KBM-7 (cell line): ENCODE measurements at places on chromosomes 11 and 22.

- DNase-seq, result no peak
These were observed 691.1 kb downstream of the METTL15 start for GRCh38 chr11:28799316-28799715.

DNA sequence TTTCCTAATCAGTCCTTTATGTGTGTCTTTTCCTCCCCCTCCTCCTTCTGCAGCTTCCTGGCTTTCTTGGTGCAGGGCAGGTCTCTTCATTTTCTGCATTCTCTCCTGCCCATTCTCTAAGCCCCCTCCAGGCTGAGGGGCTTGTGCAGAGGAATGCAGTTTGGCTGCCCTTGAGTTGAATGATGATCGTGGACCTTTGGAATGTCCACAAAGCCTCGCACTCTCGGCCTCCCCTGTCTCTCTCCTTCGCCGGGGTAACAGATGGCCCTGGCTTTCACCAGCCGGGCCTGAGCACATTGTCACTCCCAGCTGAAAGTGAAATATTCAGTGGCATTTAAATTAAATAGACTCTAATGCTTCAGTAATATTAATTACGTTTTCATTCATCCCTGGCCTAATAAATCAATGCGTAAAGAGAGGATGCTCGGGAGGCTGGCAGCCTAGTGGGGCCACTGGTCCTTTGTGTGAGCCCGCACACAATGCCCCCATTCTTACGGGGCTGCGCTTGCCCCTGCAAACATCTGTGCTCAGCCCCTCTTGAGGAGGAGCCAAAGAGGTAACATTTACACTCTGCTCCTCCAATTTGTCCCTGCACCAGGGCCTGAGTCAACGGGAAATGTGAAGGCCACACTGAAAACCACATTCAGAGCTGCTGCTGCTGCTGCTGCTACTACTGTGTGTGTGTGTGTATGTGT, 64.9 kb upstream of the PAX6 start:
- no peak for DNase-seq

DNA sequence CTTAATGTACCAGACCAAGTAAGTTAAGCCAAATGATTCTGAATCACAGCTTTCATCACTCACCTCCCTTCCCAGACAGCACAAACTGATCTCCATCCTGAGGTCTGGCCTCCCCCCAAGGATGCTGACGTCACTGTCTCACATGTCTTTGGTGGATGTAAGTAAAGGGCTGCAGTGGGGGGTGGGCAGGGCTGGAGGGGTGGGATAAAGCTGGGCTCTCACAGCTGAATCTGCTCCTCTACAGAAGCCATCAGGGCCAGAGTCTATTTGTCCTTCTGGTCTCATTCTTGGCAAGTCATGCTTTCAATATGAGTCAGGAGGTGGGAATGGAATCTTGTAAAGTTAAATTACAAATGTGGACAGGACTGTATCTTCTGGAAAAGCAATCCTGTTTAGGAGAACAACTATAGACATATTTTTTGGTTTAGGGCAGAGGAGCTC, 32.7 kb downstream of the P4HA3 start:
- no peak for DNase-seq

- no peak for DNase-seq
These were observed 452 bp downstream of the BIRC3 start for GRCh38 chr11:102317768-102318103.

- no peak for DNase-seq
These were observed 87.2 kb downstream of the BTBD10 start for GRCh38 chr11:13375798-13376197.

- DNase-seq, result no peak
These were observed 276.2 kb downstream of the METTL15 start for GRCh38 chr11:28384418-28384817.

DNA sequence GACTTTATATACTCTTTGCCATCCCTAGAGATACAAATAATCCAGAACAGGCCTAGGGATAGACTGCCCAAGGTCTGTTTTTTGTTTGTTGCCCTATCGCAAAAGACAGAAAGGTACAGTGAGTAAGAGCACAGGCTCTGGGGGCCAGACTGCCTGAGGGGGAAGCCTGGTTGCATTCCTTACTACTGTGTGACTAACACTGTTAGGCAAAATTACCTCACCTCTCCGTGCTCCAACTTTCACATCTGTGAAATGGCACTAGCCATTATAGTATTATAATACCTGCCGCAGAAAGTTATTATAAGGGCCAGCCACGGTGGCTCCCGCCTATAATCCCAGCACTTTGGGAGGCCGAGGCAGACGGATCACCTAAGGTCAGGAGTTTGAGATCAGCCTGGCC, 14.5 kb downstream of the SLC35F2 start:
- no peak for DNase-seq

GRCh38 chr22:47550524-47551430, 788.3 kb downstream of the TBC1D22A start:
- DNase-seq, result no peak

GRCh38 chr22:32206774-32207758, 2.2 kb upstream of the RFPL2 start:
- peak; percentile 64 for DNase-seq
